ENCODE measurements at places on chromosomes 6 and 20.

DNA sequence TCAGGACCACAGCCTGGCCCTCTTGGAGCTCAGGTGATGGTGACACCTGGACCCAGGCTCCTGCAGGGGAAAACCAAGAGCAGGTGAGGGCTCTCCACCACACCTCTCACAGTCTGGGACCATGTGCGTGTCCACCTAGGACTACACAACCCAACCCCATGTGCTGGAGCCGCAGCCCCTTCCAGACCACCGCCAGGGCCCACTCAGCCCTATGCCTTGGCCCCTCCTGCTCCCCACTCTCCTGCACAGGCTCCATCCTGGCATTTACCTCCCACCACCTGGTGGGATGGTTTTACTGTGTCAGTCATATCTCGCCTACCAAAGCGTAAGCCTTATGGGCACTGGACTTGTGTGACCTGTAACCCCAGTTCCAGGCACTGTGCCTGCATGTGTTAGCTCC is 13.1 kb upstream of the ADAM33 start:
- DNase-seq = no peak

DNA sequence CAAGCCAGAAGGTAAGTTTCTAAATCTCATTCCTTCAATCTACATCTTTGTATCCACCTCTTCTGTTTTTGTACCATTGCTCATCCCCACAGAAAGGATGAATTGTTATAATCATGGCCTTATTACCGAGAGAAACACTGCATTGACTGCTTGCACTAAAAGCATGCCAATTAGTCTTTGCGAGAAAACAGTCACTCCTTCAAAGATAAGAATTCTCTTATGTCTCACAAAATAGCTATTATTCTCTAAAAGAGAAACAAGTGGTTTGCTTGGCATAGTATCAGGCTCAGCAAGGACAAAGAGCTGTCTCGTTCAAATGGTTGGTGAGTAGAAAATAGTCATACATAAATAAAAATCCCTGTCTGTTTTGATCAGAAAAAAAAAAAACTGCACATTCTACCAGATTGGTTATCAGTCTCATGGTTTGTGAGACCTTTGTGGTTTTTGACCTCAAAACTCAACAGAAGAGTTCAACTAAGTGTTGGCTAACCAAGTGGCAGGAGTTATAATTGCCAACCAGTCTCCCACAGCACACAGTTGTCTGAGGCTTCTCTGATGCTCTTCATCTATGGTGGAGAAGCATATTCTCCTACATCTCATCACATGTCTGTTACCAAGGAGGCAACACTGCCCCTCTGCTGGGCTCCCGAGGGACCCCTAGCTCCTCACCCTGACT is 35.1 kb upstream of the ARMH2 start:
- DNase-seq = no peak

DNA sequence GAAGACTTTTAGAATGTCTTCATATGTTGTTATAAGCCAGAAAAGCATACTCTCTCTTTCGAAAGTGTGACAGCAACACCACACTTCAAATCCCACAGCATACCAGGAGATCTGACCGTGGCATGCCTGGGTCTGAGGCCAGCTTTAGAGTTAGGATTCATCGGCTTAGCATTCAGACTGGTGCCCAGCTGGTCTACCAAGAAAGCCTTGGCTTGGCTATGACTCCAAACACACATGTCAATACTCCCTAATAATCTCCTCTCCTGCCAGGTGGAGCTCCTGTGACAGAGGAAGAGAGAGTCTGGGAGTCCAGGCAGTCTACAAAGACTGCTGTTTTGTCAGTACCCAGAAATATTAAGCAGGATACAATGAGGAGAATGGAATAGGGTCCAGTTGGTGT is 77.1 kb upstream of the MAN1A1 start:
- no peak for DNase-seq

DNA sequence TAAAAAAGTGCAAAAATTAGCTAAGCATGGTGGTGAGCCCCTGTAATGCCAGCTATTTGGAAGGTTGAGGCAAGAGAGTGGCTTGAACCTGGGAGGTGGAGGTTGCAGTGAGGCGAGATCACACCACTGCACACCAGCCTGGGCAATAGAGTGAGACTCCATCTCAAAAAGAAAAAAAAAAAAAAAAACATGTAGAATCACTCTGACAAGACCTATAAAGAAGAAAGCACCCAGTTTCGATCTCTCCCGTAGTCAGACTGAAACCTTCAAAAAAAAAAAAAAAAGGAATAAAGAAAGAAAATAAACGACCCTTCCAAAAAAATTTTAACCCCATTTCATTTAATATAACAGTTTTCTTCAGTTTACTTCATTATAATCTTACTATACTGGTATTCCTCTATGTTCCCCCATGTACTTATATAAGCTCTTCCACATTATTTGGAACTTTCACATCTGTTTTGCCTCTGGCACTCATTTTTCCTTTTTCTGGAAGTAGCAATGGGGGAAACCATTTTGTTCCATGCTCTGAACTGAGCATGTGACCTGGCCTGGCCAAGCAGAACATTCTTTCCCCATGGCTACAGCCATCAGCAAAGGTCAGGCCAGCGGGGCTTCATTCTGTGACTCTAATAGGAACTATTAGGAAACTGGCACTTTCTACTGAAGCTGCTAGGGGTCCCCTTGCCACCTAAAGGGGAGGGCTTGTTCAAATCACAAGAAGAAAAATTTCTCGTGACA is 9.6 kb downstream of the SLC18B1 start:
- no peak for DNase-seq

DNA sequence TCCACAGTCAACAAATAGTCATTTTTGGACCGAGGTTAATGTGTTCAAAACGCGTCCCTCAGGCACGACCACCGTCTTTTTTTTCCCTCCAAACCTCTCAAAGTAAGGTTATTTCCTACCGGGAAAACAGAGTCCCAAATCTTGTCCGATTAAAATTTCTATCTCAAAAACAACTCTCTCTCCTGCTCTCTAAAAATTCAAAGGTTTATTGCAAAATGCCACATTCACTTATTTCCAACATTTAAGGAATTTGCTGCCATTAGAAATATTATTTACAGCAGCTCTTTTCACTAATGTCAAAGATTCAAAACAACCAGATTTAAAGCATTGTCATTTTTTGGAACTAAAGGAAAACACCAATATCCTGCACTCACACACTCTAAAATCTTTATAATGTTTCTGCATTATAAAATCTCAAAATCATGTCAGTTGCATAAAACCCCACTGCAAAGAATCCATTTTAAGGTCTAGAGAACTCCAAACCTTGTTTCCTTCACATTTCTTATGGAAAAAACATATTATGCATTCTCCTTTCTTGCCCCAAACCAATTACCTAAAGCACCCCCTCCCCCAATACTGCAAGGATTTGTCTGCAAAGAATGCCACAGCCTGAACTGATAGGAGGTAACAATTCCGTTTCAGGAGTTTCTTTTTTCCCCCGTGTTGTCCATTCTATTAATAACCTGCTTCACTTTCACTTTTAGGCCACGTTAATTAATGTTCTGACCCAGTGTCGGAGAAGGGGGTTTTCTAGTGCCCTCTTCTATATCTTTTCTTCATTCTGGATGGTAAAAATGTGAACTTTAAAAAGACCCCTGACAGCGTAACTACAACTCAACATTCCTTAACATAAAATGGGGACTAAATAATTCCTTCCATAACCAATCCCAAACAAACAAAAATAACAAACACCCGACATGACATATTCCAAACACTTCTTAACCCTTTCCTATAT is 1.4 kb downstream of the NRN1 start:
- DNase-seq = no peak

- DNase-seq = no peak
Measured at GRCh38 chr6:53830366-53830765, 35.6 kb downstream of the LRRC1 start.

GRCh38 chr6:75498862-75499261 is 5.3 kb upstream of the FILIP1 start:
- no peak for DNase-seq

DNA sequence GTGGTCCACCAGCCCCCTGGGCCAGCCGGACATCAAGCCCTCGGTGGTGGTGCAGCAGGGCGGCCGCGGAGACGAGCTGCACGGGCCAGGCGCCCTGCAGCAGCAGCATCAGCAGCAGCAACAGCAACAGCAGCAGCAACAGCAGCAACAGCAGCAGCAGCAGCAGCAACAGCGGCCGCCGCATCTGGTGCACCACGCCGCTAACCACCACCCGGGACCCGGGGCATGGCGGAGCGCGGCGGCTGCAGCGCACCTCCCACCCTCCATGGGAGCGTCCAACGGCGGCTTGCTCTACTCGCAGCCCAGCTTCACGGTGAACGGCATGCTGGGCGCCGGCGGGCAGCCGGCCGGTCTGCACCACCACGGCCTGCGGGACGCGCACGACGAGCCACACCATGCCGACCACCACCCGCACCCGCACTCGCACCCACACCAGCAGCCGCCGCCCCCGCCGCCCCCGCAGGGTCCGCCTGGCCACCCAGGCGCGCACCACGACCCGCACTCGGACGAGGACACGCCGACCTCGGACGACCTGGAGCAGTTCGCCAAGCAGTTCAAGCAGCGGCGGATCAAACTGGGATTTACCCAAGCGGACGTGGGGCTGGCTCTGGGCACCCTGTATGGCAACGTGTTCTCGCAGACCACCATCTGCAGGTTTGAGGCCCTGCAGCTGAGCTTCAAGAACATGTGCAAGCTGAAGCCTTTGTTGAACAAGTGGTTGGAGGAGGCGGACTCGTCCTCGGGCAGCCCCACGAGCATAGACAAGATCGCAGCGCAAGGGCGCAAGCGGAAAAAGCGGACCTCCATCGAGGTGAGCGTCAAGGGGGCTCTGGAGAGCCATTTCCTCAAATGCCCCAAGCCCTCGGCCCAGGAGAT is 1.0 kb downstream of the POU3F2 start:
- no peak for DNase-seq

GRCh38 chr20:62537649-62538292 is 62.0 kb upstream of the GATA5 start:
- DNase-seq = no peak

DNA sequence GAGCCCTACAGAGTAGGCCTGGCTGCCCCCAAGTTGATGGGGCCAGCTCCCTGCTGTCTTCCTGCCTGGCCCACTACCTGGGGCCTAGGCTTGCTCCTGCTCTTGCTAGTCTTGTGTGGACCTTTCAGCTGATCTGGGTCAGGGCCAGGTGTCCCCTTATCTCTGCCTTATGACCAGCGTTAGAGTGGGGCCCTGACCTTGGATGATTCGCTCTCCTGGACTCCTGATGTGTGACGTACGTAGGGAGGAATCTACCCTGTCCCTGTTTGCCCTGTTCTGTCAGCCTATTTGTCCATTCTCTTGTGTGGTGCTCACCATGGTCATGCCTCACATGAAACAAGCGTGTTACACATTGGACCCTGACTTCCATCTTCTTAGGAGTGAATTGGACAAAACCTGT is 571.8 kb downstream of the QKI start:
- DNase-seq = no peak

DNA sequence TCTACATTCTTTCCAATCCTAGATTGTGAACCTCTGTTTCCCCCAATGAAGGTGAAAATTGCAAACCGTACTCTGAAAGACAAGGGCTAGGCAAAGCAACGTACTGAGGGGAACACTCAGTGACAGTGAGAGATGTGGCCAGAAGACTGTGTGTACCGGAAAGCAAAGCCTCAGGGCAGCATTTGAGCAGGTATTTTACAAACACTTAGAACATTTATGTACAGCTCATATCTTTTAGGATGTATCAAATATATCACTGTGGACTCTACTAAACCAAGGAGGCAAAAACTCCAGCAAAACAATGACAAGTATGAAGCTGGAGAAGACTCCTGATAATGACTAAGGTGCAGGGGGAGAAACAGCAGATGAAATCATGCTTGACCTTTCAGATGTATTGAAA is 236.9 kb downstream of the FOXC1 start:
- no peak for DNase-seq

DNA sequence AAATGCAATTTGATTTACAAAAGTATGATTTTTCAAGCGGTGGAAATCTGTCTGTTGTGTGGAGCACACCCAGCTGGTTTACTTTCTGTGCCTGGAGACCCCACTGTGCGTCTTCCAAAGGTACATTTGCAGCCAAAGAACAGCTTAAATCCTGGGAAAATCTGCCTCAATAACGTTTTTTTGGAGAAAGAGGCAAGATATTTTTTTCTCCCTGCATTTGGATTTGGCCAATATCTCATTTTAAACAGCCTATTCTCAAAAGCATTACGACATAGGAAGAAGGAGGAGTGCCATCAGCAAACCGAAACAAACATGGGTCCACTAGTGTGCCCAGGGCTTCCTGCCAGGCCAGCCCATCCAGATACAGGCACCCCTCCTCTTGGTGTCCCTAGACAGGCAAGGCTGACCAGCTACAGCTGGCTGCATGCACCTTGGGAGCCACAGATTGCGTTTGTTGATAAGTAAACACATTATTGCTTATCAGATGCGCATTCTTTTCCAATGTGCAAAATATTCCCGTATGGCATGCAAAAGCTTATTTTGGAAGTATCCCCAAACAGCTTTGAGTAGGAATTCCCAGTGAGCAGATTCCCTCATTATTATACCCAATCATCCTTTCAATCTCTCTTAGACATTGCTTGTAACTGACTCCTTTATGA is 184.5 kb upstream of the MARCKS start:
- DNase-seq = no peak

GRCh38 chr6:136766274-136766673 is 26.0 kb downstream of the MAP3K5 start:
- DNase-seq = no peak

DNA sequence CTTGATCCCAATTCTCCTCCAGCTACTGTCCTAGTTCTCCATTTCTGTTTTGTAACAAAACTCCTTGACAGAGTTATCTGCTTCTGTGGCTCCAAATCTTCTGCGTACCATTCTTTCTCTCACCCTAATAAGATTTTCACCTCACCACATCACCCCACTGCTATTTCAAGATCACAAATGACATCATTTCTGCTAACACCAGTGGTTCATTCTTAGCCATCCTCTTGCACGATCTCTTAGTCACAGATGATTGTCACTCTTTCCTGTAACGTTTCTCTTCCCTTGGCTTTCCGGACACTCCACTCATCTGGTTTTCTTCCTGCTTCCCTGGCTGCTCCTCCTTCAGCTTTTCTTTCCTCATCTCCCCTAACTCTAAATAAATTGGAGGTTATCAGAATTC is 56.8 kb upstream of the FABP7 start:
- no peak for DNase-seq

DNA sequence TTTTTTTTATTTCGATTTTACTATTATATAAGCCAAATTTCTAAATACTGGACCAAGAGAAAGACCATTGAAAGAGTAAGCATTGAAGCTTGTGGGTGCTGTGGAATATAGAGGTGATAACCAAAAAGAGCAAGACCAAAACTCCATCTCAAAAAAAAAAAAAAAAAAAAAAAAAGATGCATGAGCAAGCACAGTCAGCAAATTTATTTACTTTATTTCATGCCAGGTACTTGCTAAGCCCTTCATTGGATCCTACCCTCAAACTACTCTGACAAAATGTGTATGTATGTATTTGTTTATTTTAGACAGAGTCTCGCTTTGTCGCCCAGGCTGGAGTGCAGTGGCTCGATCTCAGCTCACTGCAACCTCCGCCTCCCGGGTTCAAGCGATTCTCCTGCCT is 27.8 kb downstream of the BAK1 start:
- DNase-seq = no peak

DNA sequence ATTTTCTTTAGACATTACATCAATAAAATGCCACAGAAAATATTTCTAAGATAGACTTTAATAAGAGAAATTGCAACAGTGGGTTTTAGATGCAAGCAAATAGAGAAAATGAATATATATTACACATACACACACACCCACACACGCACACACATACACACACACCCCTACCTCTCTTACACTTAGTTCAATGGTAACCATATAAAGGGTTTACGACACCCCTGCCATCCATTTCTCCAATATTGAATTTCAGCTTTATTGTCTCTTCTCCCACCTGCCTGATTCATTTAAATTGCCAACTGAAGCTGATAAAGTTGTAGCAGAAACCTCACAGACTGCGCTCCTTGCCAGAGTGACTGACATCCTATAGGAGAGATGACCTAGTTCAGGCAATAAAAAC is 154.6 kb downstream of the ADAT2 start:
- no peak for DNase-seq

All from naive thymus-derived CD8-positive, alpha-beta T cell (primary cell).